NCI-H524 (cell line): ENCODE measurements at places on chromosomes 2 and 18.

GRCh38 chr2:11411244-11411643, 54.7 kb downstream of the E2F6 start:
- no peak for DNase-seq

DNA sequence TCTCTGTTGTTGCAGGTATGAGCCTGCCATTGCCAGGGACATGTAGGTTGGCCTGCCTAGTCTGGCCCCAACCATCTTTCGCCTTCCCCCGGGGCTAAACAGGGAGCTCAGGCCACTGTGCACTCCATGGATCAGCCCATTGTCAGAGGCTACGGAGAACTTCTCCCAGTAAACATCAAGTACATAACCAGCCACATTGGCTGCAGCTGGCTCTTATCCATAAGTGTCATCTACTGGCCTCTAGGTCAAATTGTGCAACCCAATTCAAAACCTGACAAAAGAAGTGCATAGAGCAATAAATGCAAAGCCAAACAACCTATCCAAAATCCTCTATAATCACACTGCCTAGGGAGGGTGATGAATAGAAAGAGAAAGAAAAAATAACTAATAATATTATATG, 418.1 kb upstream of the DCC start:
- DNase-seq = no peak

DNA sequence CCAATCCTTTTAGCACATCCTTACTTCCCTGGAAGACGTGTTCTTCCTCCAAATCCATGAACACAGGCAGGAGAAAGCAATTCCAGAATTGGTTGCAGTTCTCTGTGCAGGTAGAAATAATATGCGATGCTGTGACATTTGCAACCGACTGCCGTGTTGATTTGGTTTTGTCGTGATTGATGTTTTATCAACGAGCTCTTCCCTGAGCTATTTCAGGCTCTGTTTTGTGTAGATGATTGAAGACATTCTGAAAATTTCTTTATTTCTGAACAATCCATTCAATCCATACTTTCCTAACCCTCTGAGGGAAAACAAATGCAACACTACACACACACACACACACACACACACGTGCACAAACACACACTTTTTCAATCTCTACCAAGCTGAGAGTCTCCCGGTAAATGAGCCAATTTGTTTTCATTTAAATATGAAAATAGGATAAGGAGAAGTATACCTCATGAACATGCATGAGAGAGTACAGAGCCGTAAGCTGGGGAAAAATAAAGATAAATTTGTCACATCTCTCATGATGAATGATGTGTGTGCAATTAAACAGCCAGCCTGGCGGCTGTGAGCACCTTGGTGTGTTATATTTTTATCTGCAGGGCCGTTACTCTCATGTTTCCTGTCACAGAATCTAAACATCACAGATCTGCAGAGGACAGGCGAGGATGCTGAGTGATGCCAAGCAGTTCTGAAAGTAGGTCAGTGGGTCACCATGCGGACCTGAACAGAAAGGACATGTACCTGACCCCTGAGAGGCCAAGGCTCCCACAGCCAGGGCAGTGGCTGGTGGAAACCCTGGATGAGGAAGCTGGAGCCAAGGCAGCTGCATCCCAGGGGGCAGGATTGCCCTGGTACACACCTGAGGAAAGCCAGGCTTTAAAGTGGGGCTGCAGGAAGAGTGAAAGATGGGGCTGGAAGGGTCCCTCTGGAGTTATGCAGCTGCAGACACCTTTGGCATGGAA, 64.8 kb downstream of the PDCL3 start:
- no peak for DNase-seq

DNA sequence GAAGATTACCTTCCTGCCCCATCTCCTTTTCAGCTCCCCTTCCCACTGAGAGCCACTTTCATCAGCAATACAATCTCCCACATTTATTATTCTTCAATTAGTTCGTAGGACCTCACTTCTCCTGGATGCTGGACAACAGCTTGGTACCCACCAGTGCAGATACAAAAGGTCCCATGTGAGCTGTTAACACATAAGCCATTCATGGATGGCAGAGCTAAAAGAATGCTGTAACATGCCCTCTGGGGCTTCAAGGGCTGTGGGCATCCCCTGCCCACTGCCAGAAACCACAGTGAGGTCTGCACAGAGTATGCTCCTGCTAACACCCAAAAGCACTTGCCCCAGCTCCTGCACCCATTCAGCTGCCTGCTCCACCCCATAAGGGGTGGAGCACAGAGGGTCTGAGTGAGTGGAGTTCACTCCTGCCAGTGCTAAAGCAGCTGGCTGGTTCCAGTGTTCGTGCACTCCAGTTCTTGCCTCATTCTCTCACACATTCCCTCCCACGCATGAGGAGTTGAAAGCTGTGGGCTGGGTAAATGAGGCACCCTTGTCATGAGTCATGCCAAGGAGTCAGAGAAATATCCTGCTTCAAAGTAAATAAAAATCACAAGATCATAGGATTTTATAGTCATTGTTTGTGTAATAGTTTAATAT, 305.9 kb upstream of the TMEFF2 start:
- DNase-seq = no peak
